ENCODE measurements at places on chromosomes 1 and 21.

- no peak for DNase-seq
Observed at GRCh38 chr1:31180338-31180737, 59.3 kb downstream of the NKAIN1 start.

- no peak for DNase-seq
Observed at GRCh38 chr1:14926229-14926628, 227.3 kb upstream of the TMEM51 start.

DNA sequence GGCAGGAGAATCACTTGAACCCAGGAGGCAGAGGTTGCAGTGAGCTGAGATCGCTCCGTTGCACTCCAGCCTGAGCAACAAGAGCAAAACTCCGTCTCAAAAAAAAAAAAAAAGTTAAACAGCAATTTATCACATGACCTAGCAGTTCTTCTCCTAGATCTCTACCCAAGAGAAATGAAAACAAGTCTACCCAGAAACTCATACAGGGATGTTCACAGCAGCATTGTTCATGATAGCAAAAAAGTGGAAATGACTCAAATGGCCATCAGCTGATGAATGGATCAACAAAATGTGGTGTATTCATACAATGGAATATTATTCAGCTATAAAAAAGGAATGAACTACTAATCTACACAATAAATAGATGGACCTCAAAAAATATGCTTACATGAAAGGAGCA is 12.2 kb upstream of the ID3 start:
- no peak for DNase-seq

- peak; percentile 73 for DNase-seq
Observed at GRCh38 chr21:36125512-36126207, 9.2 kb upstream of the CBR3 start.

- DNase-seq, result no peak
Observed at GRCh38 chr1:48266576-48266975, 44.1 kb downstream of the SLC5A9 start.
